ENCODE measurements at places on chromosomes 5 and 9.

GRCh38 chr5:127186657-127187056 is 103.9 kb upstream of the MEGF10 start:
- DNase-seq: no peak

DNA sequence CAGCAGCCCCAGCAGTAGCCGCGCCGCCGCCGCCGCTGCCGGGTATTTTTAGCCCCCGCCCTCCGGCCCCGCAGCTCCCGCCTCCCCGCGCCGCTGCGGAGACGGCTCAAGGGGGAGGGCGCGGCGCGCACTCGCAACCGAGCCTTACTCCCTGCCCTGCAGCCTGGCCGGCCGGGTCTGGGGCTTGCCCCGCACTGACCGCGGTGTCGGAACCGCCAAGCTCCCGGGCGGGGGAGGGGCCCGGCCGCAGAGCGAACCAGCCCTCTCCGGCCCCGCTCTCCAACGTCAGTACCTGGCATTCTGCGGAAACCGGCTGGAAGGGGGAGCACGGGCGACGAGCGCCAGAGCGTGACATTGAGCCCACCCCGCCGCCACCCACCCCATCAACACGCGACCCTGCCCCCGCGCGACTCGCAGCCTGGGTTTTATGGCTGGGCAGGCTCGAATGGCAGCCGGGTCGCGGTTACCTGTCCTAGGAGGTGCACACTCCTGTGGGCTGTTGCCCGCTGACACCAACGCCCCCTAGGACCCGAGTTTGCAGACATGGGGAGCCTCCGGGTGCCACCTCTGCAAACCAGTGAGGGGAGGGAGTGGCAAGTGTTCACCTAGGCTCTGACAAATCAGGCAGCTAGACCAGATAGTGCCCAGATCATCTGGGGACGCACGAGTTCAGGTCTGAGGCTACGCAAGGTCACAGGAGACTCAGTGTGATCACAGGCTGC is at the start of gene ACSL6:
Gene ACSL6, minus strand, starts transcription at position 37 of the 722 bp plus-strand sequence. CDS start 105 bp downstream, outside the sequence.
- DNase-seq: no peak

DNA sequence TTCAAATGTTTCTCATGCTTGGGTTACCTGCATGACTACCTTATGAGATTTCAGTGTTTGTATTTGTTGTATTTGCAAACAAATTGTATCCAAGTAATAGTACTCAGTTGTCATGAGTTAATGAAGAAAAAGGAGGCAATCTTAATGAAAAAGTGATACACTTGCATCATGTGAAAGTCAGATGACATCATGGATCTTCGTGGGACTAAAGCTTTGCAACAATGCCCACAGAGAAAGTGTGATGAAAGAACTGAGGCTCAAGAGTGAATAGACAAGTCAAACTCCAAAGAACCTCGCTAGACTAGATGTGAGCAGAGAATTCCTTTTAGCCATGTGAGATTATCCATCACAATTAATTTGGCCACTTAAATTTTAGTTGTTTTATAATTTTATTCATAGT is 75.4 kb upstream of the ADRB2 start:
- no peak for DNase-seq

GRCh38 chr9:72443855-72444254 is 77.6 kb upstream of the TMC1 start:
- DNase-seq: no peak

DNA sequence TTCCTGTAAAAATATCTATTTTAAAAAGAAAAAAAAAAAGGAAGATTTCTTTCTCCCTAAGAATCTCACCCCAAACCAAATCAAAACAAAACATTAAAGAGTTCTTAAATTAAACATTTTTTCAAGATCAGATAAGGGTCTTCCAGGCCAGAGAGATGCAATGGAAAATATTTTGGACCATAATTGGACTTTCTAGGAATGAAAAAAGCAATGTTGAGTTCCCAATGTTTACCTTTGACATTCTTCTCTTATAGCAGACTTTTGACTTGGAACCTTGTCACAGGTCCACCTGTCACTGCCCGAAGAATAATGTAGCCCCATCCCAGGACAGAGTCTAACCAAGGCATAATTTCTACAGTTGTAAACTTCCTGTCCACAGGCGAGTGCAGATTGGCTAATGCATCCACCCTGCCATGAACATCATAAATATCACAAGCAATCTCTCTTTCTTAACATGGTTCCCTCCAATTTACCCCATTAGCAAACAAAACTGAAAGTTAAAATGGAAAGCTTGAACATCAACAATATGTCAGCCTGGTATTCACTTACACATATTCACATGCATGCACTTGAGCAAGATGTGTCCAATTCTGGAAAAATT is 121.7 kb upstream of the ZNF366 start:
- DNase-seq: no peak

DNA sequence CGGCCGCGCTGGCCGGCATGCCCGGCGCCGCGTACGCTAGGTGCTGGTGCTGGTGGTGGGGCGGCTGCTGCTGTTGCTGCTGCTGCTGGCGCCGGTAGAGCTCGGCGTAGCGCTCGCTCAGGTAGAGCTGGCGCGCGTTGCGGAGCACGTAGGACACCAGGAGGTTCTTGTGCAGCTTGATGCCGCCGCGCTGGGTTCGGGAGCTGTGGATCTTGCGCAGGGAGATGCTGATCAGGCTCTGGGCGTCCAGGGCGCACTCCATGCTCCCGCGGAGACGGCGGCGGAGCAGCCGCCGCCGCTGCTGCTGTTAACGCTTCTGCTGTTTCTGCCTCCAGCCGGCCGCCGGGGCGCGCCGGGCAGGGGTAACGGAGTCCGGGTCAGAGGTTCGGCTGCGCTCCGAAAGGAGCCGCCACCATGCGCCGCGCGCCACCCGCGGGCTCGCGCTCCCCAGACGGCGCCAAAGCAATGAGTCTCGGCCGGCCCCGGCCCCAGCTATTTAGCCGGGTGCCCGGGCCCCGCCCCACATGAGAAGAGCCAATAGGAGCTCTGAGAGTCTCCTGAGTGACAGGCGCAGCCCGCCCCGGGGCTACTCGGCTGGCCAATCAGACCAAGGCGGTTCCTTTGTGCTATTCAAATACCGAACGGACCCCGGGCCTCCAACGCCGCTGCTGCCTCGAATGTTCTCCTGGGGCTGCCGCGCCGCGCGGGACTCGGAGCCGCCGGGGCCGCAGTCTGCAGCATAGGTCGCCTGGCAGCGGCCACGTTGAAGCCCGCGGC is at the start of gene IER5L:
Gene IER5L, minus strand, starts transcription at position 471 of the 777 bp plus-strand sequence. Its CDS starts 209 bp downstream, at position 262.
- peak; percentile 84 for DNase-seq

GRCh38 chr9:137305060-137305797 is 3.2 kb upstream of the NRARP start:
- peak; percentile 54 for DNase-seq

Data from stimulated activated CD4-positive, alpha-beta T cell treated with anti-CD3 and anti-CD28 coated beads, Interleukin-1b, Interleukin-23, amount 100 ng/mL, for 24 hours (primary cell).